ENCODE measurements at places on chromosomes 11 and 22.

DNA sequence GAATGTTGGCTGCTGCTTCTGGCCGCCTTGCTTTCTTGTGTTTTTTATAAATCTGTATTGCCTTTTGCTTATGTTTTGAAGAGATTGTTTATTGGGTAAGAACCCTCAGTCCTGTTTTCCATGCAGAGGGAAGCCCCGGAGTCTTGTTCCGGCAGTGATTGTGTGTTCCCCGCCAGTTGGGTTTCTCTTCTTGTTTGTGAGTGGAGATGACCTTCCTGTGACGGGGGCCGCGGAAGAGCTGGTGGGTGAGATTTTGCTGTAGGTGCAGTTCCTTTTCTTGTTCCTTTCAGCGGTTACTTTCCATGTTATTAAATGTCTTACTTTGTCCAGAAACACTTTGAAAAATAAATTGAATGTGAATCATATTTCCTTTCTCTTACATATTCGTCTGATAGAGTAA, 8.3 kb downstream of the TBC1D22A start:
- no peak for DNase-seq

DNA sequence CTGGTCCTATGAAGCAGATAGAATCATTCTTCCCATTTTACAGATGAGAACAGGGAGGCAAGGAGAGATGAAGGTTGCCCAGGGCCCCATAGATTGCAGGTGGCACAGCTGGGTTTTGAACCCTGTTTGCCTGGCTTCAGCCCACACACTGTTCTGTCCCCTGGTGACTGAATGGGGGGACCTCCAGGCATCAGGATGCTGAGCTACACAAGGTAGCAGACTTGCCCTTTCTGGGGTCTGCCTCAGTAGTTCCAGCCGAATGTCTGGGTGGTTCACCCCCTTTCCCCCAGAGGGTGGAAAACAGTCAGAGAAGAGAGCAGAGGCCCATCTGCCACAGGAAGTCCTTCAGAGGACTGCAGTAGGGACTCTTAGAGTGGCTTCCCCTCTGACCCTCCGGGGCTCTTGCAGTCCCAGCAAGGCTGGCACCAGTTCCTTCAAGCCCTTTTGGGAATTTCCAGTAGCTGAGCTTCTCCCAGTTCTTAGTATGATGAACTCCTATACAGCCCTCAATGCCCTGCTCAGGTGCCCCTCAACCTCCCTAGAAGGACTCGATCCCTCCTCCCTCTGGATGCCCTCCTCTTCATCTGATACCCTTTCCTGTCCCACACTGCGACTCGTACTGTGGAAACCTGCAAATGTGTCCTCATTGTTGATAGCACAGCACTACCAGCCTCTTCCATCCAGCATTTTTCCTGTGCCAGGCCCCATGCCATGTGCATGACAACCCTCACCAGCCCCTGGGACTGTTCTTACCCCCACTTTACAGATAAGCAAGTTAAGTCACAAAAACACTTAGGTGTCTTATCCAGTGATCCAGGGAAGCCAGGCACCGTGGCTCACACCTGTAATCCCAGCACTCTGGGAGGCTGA, 82.8 kb downstream of the IGLL1 start:
- no peak for DNase-seq

GRCh38 chr11:95086151-95086550, 3.5 kb upstream of the ENDOD1 start:
- no peak for DNase-seq

GRCh38 chr11:45517171-45517770, 148.2 kb downstream of the CHST1 start:
- DNase-seq = no peak

GRCh38 chr11:64539239-64539638, 51.8 kb upstream of the SLC22A12 start:
- DNase-seq = no peak

DNA sequence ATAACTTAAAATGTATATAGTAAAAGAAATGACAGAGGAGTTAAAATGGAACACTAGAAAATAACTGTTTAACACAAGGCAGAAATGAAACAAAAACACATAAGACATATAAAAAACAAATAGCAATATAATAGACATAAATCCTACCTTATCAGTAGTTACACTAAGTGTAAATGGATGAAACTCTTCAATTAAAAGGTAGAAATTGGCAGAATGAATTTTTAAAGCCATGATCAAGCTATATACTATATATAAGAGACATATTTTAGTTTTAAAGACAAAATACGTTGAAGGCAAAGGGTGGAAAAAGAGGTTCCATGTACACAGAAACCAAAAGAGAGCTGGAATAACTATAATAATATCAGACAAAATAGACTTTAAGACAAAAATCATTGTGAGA, 4.9 kb upstream of the TMPRSS5 start:
- DNase-seq = no peak

DNA sequence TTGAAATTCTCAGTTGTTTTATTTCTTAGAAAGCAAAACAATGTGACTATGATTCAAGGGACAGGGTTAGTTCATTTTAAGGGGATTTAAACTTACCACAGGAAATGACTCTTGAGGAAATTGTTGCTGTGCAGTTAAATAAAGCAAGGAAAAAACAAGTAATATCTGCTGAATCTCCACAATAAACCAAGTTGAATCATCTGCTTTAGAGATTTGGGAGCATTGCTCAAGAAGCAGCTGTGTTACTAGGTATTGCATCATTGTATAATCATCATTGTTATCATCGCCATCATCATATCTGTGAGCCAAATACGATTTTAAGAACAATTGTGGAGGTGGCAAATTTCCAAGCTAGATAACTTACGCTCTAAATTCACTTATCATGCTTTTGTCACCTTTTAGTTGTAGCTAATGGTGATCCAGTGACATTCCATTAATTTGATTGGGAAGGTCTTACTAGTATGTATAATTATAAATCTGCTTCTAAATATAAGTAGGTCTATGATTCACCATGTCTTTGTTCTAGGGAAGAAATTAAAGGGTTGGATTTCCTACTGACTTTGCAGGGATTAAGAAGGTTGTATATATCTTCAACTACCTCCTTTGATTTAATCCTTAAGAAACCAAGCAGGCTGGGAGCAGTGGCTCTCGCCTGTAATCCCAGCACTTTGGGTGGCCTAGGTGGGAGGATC, 19.9 kb downstream of the MMP10 start:
- no peak for DNase-seq

DNA sequence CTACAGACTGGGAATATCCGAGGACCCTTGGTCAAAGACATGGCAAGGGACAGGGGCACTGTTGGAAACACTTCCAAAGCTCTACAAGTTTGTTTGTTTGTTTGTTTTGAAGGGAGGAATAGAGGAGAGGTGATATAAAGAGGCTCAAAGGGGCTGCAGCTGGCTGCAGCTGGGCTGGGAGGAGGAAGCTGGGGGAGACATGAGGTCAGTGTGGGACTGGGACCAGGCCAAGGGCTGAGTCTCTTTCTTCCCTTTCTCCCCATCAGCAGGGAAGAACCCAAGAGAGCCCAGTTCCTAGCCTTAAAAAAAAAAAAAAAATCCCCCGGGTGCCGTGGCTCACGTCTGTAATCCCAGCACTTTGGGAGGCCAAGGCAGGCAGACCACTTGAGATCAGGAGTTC, 5.0 kb downstream of the RHOG start:
- DNase-seq = no peak

- DNase-seq = no peak
Measured at GRCh38 chr11:74043450-74043849, 34.6 kb upstream of the UCP3 start.

GRCh38 chr11:43699870-43700269, 19.3 kb downstream of the HSD17B12 start:
- DNase-seq = no peak

DNA sequence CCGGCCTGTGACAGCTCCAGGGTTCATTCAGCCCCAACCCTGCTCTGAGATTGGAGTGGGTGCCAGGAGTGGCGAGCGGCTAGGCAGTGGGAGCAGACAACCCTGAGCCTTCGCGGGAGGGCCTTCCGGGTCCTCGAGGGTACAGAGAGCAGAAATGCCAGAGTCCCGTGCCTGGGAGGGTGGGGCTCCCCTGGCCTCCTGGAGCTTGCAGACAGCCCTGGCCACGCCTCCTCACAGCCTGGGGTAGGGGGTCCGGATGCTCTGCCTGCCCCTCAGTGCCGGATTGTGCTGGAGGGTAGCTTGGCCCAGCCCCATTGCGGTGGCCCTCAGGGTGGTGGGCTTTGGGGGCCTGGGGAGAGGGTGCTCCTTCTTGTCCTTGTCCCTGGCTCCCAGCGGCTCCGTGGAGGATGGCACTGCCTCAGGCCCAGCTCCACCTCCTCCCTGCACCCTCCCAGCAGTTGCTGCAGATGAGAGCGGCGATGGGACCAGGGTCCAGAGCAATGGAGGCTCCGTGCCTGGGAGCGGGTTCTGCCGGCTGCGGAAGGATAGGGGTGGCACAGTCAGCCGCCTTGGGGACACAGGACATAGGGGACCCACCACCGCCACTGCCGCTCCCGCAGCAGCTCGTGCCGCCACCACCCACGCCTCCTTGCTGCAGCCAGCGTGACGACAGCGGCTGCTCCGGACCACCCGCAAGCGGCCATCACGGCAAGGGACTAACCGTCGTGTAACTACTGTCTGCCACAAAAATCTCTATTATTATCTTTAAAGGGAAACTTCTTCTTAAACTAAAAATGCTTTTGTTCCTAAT, 34.9 kb upstream of the OR10G7 start:
- no peak for DNase-seq

DNA sequence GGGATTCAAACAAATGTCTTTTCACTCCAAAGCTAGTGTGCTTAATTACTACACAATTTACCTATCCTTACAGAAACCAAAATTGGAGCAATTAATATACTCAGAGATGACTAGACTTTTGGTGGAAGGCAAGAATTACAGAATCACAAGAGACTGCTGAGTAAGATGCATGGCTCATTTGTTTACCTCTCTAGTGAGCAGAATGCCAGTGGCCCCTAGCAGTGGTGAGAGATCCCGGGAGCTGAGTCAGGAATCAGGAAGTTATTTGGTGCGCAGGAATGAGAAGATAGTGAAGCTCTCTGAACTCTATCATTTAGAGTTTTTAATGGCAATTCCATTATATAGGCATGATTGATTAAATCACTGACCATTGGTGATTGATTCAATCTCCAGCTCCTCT, 188.9 kb upstream of the SESN3 start:
- DNase-seq = no peak

DNA sequence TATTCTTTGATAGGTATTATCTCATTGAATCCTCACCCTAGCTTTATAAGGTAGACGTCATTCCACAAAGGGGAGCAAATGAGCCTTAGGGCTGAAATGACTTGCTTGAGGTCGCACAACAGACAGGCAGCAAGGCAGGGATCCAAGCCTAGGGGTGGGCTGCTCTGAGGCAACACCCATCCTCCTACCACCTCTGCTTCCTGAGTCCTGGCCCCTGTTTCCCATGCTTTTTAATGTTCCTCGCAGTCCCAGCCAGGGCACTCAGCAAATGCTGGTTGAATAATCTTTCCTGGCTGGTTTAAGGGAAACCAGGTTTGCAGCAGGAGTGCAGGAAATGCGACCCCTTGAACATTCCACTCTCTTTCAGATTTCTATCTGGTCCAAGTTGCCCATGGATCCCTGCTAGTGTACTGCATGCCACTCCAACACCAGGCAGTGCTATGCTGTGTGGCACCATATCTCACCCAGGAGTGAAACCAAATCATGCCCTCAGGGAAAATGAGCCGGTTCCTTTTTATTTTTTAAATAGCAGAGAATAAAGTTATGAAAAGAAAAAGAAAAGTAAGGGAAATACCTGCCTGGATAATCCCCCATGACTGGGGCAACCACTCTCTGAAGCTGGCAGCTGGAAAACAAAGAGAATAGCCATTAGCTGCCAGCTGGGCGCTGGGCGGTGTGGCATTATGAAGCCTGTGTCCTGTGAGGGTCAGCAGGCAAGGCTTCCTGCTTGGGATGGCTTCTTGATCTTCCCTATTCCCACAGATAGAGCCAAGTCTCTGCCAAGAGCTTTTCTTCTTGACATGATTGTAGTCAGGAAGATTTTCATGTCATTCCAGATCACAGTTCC, 21.8 kb downstream of the MICAL2 start:
- DNase-seq = no peak

- no peak for DNase-seq
Measured at GRCh38 chr11:105609341-105609781, 512 bp upstream of the GRIA4 start.

DNA sequence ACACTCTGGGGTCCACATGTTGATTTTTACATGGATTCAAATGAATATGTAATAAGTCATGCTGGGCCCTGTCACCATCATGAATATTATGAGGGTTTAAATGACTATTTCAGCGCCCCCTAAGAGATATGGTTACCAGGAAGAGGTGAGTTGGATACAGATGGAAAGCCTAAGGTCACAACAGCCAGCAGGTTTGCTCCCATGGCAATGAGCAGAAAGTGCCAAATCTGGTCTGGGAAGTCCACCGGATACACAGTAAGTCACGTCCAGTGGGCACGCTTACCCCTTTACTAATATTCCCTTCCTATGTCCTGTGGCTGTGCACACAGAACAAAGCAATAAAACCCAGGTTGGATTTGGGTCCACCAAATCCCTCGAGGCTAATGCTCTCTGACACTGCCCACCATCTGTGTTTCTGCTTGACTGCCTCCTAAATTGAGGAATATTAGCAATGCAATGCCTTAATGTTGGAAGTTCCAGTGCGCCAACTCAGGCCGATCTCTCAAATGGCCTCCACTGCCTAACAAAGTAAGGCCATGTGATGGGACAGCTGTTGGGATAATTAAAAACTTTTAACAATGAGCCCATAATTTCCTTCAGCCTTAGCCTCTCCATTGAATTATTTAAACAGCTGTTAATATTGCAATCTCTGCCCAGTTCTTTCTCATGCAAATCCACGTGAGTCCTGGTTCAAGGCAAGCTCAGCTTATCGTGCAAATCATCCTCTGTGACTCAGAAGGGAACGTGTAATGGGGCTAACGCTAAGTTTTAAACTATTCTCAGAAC, 97.6 kb downstream of the SLC1A2 start:
- no peak for DNase-seq

GRCh38 chr11:27215471-27216269, 147.3 kb downstream of the CCDC34 start:
- no peak for DNase-seq

GRCh38 chr11:23022854-23023253, 162.6 kb upstream of the CCDC179 start:
- no peak for DNase-seq

GRCh38 chr11:2914455-2915195, 14.6 kb downstream of the PHLDA2 start:
- no peak for DNase-seq

DNA sequence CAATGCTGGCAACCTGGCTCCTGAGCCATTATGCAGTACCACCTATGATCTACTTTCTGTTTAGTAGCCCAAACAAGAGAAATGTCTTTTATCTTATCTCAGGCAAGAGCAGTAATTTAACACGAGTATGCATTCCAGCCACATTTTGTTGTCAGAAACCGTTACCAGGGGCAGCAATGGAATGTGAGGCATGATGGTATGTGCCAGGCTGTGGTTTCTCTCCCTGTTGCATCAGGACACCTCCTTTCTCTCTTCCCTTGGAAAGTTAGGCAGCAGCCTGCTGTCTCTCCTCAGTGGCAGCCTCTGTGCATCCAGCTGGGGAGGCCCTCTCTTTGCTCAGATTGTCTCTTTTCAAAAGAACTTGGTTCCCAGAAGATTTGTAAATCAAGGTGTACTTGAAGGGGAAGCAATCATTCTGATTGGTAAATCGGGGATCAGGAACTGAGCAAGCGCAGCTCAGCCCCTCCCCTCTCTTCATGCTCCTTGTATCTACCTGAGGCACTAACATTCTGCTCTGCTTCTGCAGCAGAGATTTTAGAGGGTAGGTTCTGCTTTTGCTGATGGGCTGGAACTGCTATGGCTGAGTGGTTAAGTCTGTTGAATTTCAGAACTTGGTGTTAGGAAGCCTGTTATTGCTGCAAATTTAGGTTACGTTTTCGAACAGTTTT, 229.2 kb downstream of the ADAMTS15 start:
- no peak for DNase-seq

- no peak for DNase-seq
Measured at GRCh38 chr11:72491001-72491400, 56.7 kb upstream of the CLPB start.

GRCh38 chr11:45170484-45170883, 24.0 kb downstream of the PRDM11 start:
- no peak for DNase-seq
